NCI-H446 treated with DMSO at 0.1 percent for 48 hours (cell line): ENCODE measurements at places on chromosomes 11 and 22.

GRCh38 chr22:24494528-24495364 lies at the start of gene UPB1:
Gene UPB1 (plus strand): TSS chr22:24495332. CDS start chr22:24495404, 72 bp downstream.
- DNase-seq = no peak

GRCh38 chr11:117411736-117412135 lies 84.1 kb downstream of the CEP164 start:
- no peak for DNase-seq

DNA sequence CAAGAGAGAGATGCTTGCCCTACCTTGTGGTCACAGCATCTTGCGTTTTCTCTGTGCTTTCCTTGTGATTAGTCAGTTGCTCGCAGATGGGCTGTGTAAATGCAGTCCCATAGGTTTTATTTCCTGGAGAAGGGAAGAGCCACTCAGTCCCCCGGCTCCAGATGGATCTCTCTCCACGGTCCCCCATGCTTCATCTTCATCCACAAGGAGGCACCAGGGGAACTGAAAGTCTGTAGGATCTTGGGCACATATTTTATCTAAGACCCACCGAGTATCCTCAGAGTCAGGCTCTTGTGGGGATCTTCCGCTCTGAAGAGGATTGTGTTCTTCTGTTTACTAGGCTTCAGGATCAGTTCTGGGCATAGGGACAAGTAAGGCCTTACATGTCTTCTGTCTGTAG lies 66.8 kb upstream of the E2F8 start:
- no peak for DNase-seq

- DNase-seq = no peak
These were observed 30.8 kb upstream of the RAG2 start for GRCh38 chr11:36628765-36629244.

- no peak for DNase-seq
These were observed 3.2 kb upstream of the SYT13 start for GRCh38 chr11:45289369-45289768.

DNA sequence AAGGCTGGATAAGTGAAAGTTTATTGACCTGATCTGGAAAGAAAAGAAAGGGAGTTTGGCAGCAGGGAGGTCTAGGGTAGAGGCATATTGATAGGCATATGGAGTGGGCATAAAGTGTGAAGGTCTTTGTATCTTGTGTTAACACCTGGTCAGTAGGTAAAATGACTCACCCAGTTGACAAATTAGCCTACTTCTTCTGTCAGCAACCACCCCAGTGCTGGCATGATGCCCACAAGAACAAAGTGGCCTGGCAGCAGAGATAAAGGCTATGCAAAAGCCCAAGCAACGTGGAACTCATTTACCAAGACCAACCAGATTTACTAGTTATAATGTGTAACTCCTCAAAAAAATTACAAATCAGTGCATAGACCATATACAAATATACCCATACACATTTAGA lies 4.9 kb downstream of the OR10A3 start:
- DNase-seq = no peak

- DNase-seq = no peak
These were observed 31.5 kb downstream of the CD44 start for GRCh38 chr11:35170503-35170902.

DNA sequence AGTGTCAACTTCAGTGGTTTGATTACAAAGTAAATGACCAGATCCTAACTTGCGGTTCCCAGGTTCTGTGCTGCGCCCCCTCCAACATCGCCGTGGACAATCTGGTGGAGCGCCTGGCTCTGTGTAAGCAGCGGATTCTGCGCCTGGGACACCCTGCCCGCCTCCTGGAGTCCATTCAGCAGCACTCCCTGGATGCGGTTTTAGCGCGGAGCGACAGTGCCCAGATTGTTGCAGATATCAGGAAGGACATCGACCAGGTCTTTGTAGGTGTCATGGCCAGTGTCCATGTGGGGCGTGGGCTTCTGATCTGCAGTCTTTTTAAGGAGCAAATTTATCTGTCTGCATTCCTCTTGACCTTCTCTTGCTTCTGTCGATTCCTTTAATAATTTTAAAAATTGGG lies 11.1 kb downstream of the IGHMBP2 start:
- DNase-seq = no peak

- no peak for DNase-seq
These were observed 62.4 kb downstream of the NECTIN1 start for GRCh38 chr11:119666463-119667131.

DNA sequence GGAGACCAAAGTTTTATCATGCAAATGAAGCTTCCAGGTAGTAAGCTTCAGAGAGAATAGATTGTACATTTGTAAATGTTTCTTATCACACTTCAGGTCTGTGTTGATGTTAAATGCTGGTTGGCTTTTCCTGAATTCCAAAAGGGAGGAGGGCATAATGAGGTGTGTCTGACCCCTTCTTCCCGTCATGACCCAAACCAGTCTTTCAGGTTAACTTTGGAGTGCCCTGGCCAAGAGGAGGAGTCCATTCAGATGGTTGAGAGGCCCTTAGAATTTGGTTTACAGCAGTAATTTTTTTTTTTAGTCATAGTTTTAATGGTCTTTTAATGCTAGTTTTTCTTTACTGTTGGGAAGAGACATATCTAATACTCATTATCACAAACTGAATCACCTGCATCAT lies 2.5 kb downstream of the OR6X1 start:
- DNase-seq = no peak

DNA sequence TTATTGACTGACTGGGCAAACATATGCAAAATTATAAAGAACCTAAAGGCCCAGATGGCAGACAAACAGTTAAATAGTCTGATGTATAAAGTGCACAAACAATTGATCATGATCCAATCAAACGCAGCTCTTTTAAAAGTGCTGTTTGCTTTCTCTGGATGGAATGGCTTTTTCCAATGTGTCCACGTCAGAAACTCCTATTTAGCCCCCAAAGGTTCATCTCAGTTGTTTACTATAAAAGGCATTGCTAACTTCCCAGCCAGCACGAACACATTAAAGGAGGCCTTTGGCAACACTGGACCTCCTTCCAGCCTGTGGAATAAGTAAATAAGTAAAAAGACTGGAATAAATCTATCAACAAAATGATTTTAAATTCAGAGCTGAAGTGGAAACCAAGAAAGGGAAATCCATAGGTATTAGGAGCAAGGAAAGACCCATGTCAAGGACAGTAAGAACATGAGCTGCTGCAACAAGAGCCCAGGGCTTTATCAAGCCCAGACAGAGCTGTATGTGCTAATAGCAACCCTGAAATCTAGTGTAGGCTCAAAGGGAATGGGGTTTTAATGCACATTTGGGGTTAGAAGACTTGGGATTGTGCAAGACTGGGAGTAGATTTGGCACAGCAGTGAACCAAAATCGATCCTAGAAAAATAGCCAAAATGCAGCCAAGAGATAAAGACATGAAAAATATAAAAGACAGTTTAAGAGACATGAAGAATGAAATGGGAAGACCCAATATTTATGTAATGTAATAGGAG lies 105.4 kb downstream of the EFCAB6 start:
- no peak for DNase-seq

DNA sequence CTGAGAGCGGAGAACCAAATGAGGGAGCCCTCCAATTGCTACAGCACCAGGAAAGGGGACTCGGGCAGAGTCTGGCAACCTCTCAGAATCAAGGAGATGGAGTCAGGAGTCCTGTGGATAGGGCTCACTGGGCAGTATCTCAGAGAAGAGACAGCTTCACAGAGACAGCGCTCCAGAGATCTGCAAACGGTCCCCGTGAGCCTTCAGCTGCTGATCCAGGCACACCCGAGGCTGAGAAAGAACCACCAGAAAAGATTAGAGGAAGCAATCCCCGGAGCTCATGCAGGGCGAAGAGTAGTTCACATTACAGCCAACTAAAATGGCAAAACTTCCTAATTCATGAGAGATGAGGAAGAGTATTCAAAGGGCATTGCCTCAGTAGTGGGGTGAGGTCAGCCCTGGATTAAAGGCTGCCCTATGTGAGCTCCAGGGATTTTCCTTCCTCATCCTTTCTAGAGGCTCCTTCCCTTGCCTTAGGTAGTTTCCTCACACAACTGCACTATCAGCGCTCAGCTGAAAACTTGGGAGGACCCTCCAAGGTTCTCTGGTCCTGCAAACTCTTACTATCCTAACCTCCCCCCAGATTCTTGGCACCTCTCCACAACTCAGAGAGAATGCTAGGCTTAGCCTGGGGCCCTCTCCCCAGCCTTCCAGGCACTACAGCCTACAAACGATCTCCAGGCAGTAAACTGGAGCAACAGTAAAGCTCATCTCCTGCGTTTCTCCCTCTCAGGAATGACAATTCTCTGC lies 23.7 kb downstream of the SCN4B start:
- DNase-seq = no peak

GRCh38 chr11:95925011-95925410 lies 1.1 kb upstream of the MTMR2 start:
- DNase-seq = no peak
